Activated CD4-positive, alpha-beta T cell treated with anti-CD3 and anti-CD28 coated beads, Interleukin-2, amount 10 ng/mL, durations not matched to agents 7 days and 5 days (primary cell): ENCODE measurements at places on chromosomes 1 and 21.

- DNase-seq, result no peak
Measured at GRCh38 chr1:150999051-150999674, 7.5 kb downstream of the MINDY1 start.

DNA sequence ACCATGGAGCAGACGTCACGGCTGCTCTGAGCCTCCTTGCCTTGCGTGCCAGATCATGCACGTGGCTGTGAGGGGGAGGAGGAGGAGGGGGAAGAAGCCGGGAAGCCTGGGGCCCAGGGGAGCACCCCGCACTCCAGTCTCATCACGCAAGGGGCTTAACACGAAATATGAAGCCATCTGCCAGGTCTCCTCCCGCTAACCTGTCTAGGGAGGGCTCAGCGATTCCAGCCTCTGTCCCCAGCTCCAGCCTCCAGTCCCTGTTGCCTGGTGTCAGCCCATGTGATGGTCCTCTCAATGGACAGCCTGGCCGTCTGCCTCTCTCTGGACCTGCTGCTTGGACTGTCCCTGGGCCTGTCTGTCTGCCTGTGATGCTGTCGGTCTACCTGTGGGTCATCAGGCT is 22.5 kb upstream of the C1QA start:
- DNase-seq, result no peak

- no peak for DNase-seq
Measured at GRCh38 chr21:38793926-38794713, 11.6 kb upstream of the ETS2 start.

DNA sequence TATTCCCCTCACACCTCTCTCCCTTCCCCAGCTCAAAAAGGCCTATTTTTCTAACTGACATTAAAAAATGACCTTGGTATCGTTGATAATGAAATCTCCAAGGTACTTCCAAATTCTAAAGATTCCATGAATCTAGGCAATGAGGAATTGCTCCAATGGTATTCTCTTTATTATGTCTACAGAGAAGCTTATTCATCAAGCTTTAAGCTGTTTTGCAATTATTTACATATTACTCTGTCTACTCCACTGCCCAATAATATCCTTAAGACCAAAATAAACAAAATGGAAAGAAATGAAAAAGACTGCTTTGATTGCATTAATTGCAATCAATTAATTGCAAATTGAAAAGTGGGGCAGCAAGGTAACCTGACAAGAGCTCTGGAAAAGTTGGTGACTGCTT is 7.9 kb downstream of the PLPP3 start:
- no peak for DNase-seq

DNA sequence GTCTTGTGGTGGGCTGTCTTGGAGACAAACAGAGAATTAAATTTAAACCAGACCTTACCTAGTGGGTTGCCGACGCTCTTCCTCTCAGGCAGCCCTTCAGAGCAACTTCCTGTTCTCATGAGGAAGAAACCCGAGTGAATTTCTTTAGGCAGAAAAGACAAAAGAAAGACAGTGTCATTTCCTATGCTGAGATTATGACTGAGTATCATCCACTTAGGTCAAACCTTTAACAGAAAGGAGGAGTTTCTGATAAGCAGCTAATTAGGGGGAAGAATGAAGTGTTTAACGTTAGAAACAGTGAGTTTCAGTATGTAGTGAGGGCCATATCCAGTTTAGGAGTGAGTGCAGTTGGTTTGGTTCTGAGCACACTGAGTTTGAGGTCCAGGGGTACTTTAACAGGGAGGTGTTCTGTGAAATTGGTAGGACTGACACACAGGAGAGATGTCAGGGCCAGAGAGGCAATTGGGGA is 38.7 kb downstream of the FASLG start:
- DNase-seq, result no peak

GRCh38 chr1:25484096-25484495 is 53.4 kb downstream of the MACO1 start:
- no peak for DNase-seq

DNA sequence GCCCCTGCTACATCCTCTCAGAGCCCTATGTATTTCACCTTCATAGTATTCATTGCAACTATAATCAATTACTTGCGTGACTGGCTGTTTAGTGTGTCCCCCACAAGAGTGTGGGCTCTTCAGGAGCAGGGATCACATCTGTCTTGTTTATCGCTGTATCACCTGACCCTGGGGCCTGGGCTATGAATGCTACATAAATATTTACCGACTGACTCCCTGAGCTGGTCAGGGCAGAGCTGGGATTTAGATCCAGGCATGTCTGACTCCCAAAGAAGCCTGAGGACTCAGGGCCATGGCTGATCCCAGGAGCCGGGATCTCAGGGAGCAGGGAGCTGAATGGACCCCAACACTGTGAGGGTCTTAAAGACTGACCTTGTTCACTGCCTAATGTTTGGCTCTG is 49.7 kb downstream of the AHDC1 start:
- DNase-seq, result no peak

- DNase-seq, result no peak
Measured at GRCh38 chr1:1627829-1628753, 3.9 kb upstream of the MMP23B start.

DNA sequence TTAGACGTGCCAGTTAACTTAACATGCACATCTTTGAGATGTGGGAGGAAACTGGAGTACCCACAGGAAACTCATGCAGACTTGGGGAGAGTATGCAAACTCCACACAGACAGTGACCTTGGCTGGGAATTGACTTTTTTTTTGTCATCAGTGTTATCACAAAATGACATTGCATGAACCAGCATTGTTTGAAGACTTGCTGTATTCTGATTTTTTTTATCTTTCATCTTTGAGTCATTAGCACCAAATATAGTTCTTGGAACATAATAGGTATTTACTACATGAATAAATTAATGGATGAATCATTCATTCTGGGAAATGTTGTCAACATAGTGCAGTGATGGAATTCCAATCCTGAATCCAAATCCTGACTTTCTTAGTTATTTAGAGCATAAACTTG is 77.0 kb downstream of the ATF6 start:
- no peak for DNase-seq

- no peak for DNase-seq
Measured at GRCh38 chr1:235289859-235290739, 37.9 kb downstream of the ARID4B start.

DNA sequence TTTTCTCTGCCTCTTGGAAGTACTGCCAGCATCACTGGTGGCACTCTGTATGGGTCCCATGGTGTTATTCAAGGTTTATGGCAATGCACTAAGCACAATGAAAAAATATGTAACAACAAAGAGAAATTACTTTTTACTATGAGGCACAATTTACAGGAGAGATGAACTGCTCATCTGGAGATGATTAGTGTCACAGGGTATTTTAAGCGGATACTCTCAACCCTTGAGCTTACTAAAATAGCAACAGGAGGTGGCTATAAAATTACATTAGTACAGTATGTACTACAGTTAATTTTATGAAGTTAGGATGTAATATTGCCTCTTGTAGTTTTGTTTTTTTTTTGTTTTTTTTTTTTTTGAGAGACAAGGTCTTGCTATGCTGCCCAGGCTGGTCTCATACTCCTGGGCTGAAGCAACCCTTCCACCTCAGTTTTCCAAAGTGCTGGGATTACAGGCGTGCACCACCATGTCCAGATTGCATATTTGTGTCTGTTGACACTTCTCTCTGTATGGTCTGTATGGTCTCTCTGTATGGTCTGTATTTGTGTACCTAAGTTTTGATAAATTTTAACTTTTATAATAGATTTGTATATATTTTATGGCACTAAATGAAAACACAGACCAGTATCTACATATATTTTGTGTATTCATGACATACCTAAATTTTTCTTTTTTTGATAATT is 175.6 kb upstream of the HP1BP3 start:
- no peak for DNase-seq

DNA sequence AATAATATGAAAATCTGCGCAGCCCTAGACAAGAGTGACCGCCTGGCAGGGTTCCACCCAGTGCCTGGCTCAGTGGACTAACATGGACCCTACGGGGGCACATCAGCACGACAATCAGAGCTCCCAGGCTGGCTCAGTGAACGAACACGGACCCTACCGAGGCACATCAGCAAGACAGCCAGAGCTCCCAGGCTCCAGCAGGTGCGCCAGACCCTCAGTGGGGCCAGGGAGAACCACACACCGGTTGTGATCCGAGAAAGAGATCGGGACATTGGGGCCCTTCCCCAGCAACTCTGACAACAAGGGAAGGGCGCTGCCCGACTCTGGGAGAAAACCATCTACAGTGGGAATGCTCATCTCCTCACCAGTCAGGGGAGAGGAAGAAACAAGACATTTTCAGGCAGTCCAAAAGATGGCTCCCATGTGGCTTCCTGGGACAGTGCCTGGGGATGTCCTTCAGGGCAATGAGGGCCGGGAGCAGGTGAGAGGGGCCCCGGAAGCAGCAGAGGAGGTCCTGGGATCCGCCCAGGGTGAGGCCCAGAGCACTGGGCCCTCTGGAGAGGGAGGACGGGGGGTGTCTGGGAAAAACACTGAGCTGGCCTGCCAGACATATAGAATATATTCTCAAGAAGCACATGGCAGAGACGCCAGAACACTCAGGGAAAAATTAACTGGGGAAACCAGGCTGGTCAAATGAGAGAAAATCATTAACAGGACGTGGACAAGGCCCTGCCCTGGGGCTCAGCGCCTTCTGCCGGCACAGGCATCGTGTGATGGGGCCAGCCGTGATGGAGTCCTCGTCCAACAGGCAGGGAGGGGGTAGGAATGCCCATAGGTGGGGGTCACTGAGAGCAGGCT is 4.8 kb downstream of the ARHGEF16 start:
- DNase-seq, result no peak
